ENCODE measurements at places on chromosomes 5 and 9.

DNA sequence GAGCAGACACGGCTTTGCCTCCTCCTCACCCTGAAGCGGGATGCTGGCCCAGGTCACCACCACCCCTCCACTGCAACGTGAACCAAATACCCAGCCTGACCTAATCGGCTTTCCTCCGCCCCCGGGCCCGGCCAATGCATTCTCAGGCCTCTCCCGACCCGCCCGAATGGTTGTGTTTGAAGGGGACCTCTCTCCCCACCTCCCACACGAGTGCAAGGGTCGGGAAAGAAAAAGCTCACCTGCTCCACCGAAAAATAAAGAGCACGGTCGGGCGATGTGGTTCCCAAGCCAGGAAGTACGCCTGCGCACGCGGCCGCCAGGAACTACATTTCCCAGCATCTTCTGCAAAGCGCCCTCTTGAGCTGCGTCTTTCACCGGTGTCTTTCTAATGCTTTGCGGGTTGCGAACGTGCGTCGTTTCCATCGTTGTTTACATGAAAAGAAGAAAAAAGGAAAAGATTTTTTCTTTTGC lies at the start of gene ZNF883:
TSS of gene ZNF883 (minus strand) at position 282 of the 471 bp plus-strand sequence.
- peak; percentile 60 for DNase-seq

GRCh38 chr5:170306381-170306831 lies 8.8 kb upstream of the LCP2 start:
- no peak for DNase-seq

GRCh38 chr9:130159915-130160670 lies 12.1 kb upstream of the NCS1 start:
- DNase-seq = no peak

DNA sequence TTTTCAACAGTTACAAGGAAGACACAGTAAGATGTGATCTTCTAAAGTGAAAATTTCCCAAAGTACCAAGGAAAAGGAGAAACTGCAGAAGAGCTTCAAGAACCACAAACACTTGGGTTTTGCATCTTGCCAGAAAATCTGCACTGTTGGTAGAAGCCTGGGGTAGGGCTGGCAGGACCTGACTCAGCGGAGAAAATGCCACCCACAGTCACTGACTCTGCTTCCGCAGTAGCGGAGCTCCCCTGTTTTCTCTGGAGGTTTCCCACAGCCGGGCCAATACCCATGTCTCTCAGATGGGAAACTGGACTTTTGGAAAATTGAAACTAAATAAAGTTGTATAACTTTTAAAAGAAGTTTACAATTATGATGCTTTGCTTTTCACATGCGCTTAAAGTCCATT lies 104.2 kb downstream of the MEF2C start:
- DNase-seq = no peak

DNA sequence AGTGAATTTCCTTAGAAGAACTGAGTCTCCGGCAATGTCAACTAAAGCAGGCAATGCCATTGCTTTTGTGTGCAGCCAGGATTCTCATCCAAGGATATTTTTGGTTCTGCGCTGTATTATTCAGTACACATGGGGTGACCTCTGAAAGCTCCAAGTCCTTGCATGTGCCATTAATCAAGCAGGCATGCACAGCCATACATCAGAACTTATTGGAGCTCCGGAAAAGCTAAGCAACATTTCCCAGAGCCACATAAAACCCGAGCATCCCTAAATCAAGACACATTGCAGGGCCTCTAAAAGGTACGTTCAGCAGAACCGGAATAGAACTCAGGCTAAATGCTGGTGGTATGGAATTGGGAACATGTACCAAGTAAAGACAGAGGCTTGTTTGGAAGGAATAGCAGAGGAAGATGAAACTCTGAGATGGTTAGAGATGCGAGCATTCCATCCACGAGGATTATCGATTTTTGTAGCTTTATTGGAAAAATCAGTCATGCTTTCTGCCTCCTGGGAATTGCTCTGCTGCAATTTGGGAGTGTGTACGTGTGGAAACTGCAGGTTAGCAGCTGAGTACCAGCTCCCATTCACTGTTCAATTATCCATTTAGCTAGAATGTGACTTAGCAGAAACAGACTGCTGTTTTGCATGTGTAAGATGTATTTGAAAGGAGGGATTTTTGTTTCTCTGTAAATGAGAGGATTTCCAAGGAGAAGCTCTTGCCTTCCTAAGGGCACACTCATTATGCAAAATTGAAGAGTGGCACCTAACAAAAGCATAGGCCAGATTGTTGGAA lies 143.7 kb upstream of the WWC1 start:
- DNase-seq = no peak

GRCh38 chr5:179166886-179167841 lies 107.0 kb downstream of the ZNF354C start:
- peak; percentile 70 for DNase-seq

DNA sequence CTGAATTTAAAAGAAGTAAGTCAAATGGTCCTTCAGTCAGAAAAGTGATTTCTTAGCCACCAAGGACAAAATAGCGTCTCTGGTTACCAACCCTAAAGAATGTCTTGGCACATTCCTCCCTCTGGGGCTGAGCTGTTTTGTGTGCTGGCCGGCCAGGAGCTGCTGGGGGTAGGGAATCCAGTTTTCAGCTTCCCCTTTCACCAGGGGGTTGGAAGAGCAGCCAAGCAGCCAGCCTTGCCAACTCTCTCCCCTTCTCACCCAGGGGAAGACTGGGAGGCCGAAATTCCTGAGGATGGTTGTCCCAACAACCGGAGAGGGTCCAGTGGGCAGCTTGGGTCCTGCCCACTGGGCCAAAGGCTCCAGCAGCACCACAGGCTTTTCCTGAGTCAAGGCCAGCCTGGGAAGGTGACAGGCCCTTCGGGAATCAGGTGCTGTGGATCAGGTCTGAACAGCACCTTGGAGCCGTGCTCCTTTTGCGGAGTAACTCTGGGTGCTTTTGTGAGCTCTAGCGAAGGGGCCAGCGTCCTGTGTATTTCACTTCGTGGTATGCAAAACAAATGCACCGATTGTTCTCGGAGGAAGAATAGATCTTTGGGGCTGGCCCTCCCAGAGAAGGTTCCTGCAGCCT lies 4.2 kb downstream of the WWC1 start:
- DNase-seq = no peak

- no peak for DNase-seq
These were observed 59.3 kb upstream of the RIOK2 start for GRCh38 chr5:97242341-97242740.

DNA sequence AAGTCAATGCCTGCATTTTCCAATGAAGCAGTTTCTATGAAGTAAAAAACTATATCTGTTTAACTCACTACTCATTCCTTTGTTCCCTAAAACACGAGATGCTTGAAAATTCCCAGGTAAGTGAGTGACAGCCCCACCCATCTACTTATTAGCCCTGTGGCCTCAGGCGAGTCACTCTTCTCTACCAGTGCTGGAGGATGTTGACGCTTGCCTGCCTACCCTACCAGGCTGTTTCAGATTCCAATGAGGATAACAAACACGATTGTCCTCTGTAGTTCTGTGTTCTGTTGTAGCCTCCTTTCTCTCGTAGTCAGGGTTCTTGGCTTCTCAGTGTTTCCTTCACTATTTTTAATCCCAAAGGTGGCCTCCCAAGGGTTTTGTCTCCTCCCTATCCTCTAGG lies 388.8 kb downstream of the KDM4C start:
- DNase-seq = no peak

GRCh38 chr9:97852399-97853055 lies 499 bp upstream of the FOXE1 start:
- no peak for DNase-seq

- no peak for DNase-seq
These were observed 105.5 kb downstream of the FEM1C start for GRCh38 chr5:115439042-115439441.

GRCh38 chr5:67206929-67207328 lies 10.3 kb upstream of the CD180 start:
- DNase-seq = no peak

GRCh38 chr9:20538092-20538491 lies 84.2 kb downstream of the MLLT3 start:
- no peak for DNase-seq

DNA sequence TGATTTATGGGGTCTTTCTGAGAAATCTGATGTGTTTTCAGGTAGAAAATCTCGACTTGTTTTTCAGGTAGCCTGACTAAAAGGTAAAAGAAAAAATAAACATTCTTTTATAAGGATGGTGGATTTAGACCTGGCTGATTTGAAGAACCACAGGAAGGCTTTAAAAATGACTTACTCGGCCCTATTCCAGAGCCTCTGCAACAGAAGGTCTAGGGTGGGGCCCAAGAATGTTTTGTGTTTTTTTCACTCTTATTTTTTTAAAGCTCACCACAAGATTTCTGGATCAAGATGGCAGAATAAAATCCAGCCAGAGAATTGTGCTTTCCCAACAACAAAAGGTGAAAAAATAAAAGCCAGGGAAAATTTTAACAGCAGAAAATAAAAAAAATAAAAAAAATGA lies 59.1 kb downstream of the FNBP1 start:
- DNase-seq = no peak

GRCh38 chr5:149623473-149623872 lies 42.2 kb downstream of the ARHGEF37 start:
- DNase-seq = no peak

DNA sequence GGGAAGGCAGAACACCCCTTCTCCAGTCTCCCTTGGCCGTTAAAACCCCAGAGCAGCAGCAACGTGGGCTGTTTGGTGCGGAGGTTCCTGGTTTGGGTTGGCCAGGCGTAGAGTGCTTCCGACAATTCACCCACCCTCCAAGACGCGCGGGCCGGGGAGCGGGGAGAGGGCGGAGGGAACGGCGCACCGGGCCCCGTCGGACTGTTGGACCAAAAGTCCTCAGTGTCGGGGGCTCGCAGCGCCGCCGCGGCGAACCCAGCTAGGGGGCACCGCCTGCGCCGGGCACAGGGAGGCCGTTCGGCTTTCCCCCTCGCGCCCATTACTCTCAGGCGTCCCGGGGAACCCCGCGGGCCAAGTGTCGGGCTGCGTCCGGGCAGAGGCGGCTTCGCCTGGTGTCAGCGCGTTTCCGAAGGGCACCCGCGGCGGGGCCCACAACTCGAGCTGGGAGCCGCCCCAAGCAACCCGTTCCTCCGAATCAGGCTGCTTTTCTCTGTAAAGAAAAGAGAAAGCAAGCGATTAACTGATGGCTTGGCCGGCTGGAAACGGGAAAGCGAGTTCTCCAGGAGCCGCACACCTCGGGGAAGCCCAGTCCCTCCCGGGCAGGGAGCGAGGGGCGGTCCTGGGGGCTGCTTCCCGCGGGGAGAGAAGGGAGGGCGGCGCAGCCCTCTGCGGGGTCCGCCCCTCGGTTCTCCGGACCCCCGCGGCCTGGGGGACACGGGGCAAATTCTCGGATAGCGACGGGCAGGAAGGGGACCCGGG lies 145.5 kb downstream of the ERCC6L2 start:
- DNase-seq = peak; percentile 73

DNA sequence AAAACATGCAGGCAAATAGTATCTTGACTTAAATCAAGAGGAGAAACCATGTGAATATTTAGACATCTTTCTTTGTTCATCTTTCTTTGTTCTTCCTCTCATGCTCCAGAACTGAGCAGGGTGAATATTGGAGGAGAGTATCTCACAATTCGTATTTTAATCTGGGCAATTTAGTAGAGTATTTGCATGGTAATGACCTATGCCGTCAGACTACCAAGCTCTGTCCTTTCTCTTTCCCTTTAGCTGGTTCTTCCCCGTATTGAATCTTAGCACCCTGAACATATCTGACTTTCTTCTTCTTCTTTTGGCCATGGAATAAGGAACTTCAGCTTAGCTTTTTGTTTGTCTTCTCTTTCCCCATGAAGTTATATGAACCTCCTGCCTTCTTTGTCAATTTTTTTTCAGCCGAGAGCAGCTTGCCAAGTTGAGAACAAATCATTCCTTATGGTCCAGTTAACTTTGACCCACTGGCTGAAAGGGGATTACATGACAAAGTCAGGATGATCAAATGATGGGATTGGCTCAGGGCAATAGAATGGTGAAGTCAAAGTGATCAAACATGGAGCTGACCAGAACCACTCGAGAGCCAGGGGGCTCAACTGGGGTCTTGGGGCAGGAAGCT lies 95.8 kb downstream of the DAPK1 start:
- no peak for DNase-seq

- DNase-seq = no peak
These were observed 1690.7 kb upstream of the CDH9 start for GRCh38 chr5:28729067-28729466.

- no peak for DNase-seq
These were observed 16.5 kb downstream of the AGXT2 start for GRCh38 chr5:35031276-35031675.

GRCh38 chr9:71703172-71703872 lies 65.0 kb downstream of the CEMIP2 start:
- no peak for DNase-seq

DNA sequence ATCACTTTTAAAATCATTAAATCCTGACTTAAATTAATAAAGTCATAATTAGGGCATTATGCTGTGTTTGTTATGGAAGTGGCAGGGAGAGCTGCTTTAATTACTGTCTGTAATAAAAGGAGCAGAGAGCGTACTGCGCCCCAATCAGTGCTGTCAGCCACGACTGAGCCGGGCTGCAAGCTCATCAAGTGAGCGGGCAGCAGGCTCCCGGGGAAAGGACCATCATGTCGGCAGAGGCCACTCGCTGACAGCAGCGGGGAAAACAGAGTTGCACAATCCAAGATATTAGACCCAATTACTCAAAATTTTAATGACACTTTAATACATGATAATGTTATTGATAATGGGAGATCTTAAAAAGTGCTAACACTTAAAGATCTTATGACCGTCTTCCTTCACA lies 181.6 kb downstream of the AP3B1 start:
- no peak for DNase-seq

- no peak for DNase-seq
These were observed 237.8 kb downstream of the ARRDC3 start for GRCh38 chr5:91145333-91145620.

DNA sequence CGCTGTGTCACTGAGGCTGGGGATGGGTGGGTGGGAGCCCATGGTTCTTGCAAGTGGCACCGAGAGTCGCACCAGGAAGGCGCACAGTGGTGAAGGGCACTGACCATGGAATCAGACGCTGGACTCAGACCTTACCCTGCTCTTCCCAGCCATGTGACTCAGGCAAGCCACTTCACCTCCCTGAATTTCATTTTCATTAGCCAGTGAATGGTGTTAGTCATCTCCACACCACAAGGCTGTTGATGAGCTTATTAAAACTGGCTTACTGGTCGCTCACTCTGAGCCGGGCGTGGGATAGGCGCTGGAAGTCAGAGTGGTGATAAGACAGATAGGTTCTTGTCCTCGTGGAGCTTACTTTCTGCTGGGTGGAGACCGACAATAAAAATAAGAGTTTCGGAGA lies 25.1 kb downstream of the FGF18 start:
- DNase-seq = no peak

GRCh38 chr9:98374385-98375051 lies 119.1 kb upstream of the TBC1D2 start:
- no peak for DNase-seq

DNA sequence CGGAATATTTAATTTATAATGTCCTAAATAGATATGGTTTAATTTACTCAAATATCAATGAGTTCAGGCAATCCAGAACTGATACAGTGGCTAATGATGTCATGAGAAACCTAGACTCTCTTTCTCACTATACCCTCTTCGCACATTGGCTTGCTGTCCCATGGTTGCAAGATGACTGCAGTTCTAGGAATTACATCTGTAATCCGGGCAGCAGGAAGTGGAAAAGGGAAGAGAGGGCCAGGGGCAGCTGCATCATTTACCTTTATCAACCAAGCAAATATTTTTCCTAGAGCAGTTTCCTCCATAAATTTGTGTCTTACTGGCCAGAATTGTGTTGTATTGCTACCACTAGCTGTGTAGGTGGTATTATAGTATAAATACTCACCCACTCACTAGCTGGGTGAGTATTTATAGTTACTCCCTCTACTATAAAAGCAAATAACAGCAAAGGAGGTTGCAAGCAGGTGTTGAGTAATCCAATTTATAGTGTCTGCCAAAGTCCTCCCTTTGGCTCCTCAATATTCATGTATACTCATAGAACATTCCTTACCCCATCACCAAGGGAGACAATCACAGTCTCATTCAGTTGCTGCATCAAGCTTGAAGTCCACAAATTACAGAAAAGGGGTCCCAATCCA lies 168.8 kb downstream of the DROSHA start:
- no peak for DNase-seq
